ENCODE measurements at places on chromosomes 5 and 9.

- no peak for DNase-seq
These were observed 72.9 kb downstream of the ARSB start for GRCh38 chr5:78912085-78912771.

GRCh38 chr5:103223031-103223955 lies 35.3 kb upstream of the MACIR start:
- DNase-seq: no peak

- peak; percentile 91 for DNase-seq
These were observed 148.4 kb downstream of the TTLL11 start for GRCh38 chr9:121944711-121945191.

DNA sequence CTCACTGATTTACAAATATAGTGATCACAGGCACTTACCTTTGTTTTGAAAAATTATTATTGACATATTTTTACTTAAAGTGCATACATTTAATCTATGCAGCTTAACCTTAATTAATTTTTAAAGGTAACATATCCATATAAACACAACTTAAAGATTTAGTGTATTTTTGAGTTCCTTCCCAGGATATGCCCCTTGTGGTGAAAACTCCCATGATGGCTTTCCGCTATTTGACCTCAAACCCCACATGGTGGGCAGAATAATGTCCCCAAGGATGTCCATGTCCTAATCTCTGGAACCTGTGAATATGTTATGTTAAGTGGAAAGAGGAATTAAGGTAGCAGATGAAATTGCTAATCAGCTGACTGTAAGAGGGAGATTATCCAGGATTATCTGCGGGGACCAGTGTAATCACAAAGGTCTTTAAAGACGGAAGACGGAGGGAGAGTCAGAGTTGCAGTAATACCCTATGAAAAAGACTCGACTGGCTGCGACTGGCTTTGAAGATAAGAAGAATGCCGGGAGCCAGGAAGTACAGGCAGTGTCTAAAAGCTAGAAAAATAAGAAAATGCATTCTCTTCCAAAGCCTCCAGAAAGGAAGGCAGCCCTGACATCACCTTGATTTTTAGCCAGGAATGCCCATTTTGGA lies 193.9 kb downstream of the ICE1 start:
- DNase-seq: no peak

DNA sequence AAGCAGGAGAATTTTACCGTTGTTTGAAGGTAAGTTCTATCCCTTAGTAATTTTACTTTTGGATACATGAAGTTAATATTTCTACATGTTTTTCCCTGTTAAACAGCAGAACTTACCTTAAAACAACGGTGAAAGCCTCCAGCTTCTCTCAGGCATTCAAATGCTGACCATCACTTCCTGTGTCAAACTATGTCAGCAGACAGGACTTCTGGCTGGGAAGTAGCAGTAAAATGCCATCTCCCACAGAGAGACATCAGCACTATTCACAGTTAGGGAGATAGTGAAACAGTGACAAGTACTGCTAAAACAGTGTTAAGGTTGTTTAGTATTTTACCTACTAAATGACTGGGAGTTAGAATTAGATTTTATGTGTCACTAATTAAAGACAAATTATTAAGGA lies 34.2 kb upstream of the GOLGA1 start:
- peak; percentile 7 for DNase-seq

GRCh38 chr5:84228266-84228665 lies 156.4 kb downstream of the EDIL3 start:
- no peak for DNase-seq

DNA sequence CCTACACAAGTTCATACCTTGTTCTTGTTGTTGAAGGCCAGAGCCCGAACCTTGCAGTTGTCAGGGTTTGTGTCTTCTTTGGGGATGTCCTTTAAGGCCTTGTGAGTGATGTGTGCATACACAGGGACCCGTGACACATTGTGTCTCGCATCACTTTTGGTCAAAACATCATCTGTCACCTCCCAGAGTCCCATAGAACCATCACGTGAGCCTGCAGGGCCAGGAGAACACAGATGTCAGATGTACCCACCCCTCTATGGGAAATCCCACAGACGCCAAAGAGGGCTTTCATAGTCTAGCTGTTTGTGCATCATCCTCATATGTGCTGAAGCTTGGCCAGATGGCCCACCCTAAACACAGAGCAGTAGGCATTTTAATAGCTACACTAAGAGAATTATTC lies 28.2 kb downstream of the DCAF12 start:
- no peak for DNase-seq

GRCh38 chr5:22496666-22497065 lies 356.5 kb downstream of the CDH12 start:
- DNase-seq: no peak

DNA sequence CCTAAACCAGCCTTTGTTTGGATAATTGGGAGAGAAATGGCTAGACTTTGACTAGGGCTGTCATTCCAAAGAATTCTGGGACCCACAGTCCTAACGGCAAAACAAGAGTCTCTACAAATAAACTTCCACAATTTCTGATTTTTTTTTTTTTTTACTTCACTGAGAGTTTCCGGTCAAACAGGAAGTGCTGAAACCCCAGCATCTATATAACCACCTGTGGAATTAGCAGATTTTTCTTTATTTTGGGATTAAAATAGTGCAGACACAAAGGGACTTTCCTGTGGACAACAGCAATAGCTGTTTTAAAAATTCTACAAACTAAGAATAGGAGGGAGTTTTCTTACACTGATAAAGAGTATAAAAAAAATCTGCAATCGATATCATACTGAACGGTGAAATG lies 157.4 kb downstream of the ARSB start:
- DNase-seq: no peak

GRCh38 chr9:5586391-5586802 lies 42.5 kb upstream of the RIC1 start:
- peak; percentile 87 for DNase-seq

DNA sequence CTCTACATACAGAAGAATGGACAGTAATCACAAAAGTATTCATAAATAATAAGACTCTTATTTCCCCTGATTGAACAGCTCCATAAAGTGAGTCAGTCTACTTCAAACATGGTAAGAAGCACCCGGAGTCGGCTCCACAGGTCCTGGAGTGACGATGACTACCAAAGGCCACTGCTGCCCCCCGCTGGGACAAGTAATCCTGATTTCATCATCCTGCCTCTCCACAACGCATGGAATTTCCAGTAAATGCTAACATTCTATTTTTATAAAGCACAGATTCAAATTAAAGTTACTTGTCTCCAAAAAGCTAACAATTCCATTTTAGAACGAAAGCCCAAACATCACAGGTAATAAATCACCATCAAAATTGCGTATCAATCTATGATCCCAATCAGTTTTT lies 16.2 kb downstream of the ATPSCKMT start:
- peak; percentile 98 for DNase-seq

DNA sequence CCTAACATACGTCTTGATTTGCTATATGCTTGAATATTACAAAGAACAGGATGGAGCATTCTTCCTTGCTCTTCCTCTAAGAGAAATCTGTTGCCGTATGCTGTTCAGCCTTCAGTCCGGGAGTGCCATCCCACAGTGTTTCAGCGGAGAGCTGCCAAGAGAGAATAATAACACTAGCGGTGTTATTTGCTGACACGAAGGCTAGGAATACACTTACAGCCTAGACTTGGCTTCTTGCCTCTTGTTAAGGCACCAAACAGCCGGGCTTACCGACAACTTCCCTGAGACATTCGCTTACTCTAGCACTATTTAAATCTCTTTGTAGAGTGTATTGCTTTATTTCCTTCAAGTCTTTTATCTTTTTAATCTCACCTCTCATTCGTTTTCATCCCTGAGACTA lies 31.4 kb downstream of the KCTD16 start:
- DNase-seq: peak; percentile 17

DNA sequence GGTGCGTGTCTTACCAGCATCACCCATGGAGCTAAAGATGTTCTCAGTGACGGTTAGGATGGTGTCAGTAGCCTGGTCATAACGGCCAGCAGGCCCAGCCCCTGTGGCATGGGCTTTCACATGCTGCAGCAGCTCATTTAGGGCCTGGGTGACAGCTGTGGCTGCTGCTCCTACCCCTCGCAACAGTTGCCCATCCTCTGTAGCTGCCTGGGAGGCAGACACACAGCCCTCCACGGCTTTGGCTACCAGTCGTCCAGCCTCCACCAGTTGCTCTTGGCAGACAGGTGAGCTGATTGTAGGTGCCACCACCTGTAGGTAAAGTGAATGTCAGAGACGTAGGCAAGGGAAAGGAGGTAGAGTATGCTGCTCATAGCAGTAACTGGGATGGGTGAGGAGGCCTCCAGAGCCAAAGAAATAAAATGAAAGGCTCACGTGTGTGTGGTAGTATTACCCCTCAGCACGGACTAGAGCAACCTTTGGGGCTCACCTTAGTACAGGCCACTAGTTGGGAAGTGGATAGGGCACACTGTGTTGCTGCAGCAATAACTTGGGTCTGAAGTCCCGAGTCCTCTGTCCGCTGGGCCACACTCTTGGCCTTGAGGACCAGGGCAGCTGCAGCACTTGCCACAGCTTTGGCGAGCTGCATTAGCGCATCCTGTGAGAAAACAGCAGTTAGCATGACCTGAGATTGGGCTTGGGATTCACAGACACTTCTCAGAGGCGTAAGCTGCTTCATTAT lies 14.7 kb downstream of the TLN1 start:
- no peak for DNase-seq

DNA sequence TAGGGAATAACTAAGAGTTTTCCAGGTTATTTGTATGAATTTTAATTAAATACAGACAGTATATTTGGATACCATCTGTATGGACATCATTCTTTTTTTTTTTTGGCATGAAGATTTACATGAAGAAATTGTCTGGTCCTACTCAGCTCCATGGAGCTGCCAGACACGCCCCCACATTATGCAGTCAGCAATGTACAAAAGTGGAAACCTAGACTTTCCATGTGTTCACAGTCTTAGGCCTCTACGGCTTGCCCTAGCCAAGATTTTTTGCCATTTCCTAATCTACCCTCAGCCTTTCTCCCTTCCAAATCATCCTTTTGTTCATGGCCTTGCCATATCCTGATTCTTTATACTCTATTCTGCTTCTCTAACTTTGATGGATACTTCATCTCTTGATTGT lies 207.1 kb downstream of the SGCD start:
- DNase-seq: no peak

GRCh38 chr9:131346559-131346958 lies 47.3 kb upstream of the PRRC2B start:
- no peak for DNase-seq

DNA sequence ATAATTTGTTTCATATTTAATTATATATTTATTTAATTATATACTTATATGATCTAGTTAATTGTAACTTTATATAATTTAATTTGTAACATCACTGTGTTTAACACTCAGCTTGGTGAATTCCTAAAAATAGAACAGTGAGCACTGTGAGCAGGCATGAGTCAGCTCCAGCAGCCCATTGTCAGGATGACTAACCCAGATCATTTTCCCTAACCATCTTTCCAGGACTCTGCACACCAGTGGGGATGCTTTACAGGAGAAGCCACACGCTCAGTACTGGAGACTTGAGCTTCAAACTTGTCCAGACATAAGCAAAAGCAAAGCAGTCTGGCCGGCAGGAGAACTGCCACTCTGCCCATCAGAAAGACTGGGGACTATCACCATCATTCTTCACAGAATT lies 446.2 kb upstream of the TRPC7 start:
- DNase-seq: peak; percentile 90

DNA sequence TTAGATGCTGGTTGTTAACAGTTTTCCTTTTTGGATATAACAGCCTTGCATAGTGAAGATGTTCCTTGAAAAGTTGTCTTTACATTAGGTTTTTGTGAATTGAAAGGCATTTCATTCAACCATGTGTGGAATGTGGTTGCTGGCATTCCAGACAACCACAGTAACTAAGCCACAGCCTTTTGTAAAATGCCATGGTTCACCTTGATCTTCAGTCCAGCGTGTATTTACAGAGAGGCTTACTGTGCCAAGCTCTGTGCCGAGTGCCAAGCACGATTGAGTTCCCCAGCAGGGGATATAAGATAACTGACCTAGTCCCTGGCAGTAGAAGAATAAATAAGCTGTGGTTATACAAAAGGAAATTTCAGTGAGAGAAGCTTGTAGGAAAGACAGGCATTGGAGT lies 4.9 kb downstream of the EXOSC2 start:
- DNase-seq: peak; percentile 56

DNA sequence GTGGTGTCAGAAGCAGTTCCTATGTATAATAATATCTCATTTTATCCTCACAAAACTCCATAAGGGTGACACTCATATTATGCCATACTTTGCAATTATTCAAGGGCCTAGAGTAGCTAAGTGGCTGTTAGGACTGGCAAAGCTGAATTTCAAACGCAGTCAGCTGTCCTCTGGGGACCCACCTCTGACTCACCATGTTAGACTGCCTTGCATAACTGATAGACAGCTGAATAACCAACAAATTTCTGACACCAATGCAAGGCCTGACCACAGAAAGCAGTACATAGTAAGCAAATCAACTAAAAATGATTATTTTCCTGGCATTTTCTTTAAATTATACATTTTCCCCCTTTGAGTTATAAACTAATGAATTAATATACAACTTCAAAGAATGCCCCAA lies 251.6 kb upstream of the PTGER4 start:
- peak; percentile 84 for DNase-seq

Measured in fibroblast of skin of scalp (primary cell).